ENCODE measurements at places on chromosomes 3 and 15.

DNA sequence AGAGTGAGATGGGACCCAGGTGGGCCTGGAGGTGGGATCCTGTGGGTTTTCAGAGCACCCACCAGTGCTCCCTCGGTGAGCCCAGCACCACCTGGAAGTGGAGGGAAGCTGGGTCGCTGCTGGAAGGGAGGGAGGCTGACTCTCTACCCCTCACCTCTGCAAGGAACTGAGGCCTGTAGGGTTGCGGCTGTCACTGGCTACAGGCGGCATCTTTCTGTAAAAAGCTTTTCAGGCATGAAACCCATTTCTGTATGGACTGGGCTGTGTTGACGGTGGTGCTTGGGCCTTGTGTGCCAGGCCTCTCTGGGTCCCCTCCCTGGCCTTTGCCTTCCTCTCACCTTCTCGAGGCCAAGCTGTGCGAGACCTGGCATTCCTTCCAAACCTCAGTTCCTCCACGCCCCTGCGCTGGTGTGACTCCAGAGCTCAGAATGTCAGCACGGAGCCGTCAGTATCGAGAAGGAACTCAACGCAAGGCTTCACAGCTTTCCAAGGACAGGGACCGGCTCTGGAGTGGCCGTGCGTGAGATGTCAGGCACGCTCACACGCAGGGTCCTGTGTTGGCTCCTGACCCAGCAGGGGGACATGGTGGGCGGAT lies 16.6 kb downstream of the ABTB1 start:
- no peak for DNase-seq

GRCh38 chr3:149969940-149970715 lies 567 bp downstream of the PFN2 start:
- no peak for DNase-seq

DNA sequence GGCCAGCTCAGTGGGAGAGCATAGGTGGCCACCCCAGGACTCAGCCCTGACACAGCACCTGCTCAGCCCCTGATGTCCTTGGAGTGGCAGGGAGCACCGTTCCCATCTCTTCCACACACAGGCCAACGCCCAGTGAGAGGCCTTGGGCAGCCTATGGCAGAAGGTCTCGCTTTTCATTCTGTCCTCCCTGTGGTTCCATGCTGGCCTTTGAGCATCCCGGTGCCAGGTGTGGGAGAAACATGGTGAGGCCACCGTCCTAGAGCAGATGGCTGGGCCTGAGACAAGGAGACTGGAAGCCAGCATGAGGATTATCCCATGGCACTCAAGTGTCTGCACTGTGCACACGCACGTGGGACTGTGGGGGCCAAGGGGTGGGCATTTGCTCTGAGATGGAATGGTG lies 25.1 kb downstream of the ADCY5 start:
- no peak for DNase-seq

GRCh38 chr3:106347350-106347749 lies 478.5 kb upstream of the CBLB start:
- DNase-seq: no peak

GRCh38 chr15:57345584-57345983 lies 30.7 kb upstream of the CGNL1 start:
- peak; percentile 36 for DNase-seq

All from NB4 (cell line).